ENCODE measurements at places on chromosomes 12 and 14.

DNA sequence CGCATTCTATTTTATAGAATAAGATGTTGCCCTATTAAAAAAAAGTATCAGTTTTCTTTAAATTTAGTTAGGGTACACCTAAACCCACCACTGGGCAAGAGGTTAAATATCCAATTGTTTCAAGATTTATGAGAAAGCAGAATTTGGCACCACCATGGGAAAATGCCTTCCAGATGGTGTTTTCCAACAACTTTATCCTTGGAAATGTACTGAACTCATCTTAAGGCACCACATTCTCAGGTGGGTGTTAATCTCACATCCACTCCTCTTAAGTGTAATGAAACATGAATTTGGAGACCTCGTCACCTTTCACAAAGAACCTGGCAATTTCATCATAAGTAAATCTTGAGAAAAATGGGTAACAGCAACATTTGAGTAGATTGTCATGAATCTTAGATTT is 13.1 kb downstream of the CBX5 start:
- no peak for DNase-seq
- H3K27me3 ChIP-seq = no peaks in the 10 kb centered on the region
- H3K27ac ChIP-seq = no peak overlapping the region
- H3K4me3 ChIP-seq = no peak overlapping the region
- no peaks in the 10 kb centered on the region for H3K4me1 ChIP-seq

DNA sequence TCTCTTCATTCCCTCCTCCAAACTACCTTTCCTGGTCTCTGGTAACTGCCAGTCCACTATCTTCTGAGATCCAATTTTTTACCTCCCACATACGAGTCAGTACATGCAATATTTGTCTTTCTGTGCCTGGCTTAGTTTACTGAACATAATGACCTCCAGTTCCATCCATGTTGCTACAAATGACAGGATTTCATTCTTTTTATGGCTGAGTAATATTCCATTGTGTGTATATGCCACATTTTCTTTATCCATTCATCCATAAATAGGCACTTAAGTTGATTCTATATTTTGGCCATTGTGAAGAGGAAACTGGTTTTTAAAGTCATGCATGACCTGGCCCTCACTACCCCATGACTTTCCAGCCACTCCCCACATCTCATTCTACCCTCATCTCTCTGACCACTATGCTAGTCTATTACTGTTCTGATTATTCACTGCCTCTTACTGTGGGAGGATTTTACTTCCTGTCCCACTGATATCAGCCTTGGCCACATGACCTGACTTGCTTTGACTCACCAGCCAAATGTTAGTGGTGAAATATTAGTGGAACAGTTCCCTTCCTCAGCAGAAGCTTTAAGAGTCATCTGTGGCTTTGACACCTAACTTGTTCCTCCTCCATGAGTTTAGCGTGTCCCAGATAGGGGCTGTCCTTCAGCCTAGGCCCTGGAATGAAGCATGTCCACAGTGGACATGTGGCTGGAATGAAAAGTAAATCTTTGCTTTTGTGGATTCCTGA is 52.2 kb downstream of the GOLGA5 start:
- H3K36me3 ChIP-seq = no peaks in the 10 kb centered on the region
- H3K27me3 ChIP-seq = no peaks in the 10 kb centered on the region
- no peak overlapping the region for H3K27ac ChIP-seq
- no peak for DNase-seq
- no peak overlapping the region for H3K4me3 ChIP-seq

- no peaks in the 10 kb centered on the region for H3K36me3 ChIP-seq
- H3K27ac ChIP-seq = no peak overlapping the region
- no peak for DNase-seq
- H3K4me3 ChIP-seq = no peak overlapping the region
- peaks cover 17% of the 10 kb centered on the region for H3K4me1 ChIP-seq
- no peaks in the 10 kb centered on the region for H3K27me3 ChIP-seq
These were observed 64.1 kb downstream of the ZNF641 start for GRCh38 chr12:48286665-48287064.

GRCh38 chr14:69091006-69091405 is 61.9 kb downstream of the DCAF5 start:
- H3K27ac ChIP-seq = no peak overlapping the region
- peaks cover 36% of the 10 kb centered on the region for H3K36me3 ChIP-seq
- no peaks in the 10 kb centered on the region for H3K4me1 ChIP-seq
- DNase-seq = no peak
- H3K27me3 ChIP-seq = no peaks in the 10 kb centered on the region
- no peak overlapping the region for H3K4me3 ChIP-seq

- no peak for DNase-seq
- peaks cover 12% of the 10 kb centered on the region for H3K36me3 ChIP-seq
- no peak overlapping the region for H3K4me3 ChIP-seq
These were observed 17.1 kb downstream of the TMBIM4 start for GRCh38 chr12:66152732-66153131.

DNA sequence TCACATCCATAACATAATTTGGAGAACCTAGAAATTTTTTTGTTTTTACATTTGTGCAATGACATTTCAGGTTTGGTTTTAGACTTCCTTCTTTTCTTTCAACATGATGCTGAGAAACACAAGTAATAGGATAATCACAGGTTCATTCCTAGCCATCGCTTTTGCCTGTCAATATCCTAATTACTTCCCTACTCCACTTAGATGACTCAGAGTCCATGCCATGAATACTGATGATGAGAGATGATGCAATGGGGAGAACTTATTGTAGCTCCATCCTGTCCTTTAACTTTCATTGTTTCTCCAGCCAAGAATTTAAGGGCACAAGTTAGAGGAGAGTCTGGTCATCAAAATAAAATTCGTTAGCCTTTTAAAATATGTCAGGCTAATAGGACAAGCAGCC is 101.3 kb downstream of the PTPRO start:
- H3K36me3 ChIP-seq = no peaks in the 10 kb centered on the region
- no peak overlapping the region for H3K4me3 ChIP-seq
- DNase-seq = no peak

DNA sequence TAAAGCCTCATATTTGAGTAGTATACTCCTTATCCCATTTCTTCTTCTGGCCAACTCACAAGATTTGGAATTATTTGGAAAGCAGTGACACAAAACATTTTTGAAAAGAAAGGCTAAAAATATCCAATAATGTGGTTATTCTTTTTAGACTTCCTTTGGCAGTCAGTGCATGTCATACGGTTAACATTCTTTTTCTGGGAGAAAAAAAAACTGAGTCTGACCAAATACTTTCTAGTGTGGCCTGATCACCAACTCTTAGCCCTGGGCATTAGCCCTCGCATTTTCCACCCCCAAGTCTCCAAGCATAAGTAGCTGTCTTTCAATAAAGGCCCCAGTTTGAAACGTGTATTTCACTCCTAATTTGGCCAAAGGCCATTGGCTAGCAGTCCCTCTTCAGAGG is 5.9 kb downstream of the RASSF3 start:
- no peak for DNase-seq
- H3K4me3 ChIP-seq = no peak overlapping the region
- no peak overlapping the region for H3K27ac ChIP-seq

DNA sequence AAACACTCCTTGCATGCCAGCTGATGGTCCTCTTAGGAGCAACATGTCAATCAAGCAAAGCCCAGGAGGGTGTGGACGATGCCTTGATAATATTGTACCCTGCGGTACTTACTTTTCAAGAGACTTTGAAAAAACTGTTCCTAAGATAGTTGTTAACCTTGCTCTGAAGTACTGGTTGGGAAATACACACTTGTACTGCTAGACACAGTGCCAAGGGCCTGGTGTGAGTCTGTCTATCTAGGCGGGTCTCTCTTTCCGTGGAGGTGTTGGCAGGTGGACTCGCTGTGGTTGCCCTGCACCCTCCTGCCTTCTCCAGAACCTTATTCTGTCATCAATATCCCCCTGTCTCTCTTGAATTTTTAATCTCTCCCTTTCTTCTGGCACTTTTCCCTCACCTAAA is 189.4 kb downstream of the NRXN3 start:
- H3K27ac ChIP-seq = no peak overlapping the region
- no peaks in the 10 kb centered on the region for H3K36me3 ChIP-seq
- H3K4me1 ChIP-seq = no peaks in the 10 kb centered on the region
- DNase-seq = no peak

GRCh38 chr12:2138871-2139308 is 86.1 kb downstream of the CACNA1C start:
- no peak overlapping the region for H3K4me3 ChIP-seq
- H3K4me1 ChIP-seq = no peaks in the 10 kb centered on the region
- DNase-seq = no peak

DNA sequence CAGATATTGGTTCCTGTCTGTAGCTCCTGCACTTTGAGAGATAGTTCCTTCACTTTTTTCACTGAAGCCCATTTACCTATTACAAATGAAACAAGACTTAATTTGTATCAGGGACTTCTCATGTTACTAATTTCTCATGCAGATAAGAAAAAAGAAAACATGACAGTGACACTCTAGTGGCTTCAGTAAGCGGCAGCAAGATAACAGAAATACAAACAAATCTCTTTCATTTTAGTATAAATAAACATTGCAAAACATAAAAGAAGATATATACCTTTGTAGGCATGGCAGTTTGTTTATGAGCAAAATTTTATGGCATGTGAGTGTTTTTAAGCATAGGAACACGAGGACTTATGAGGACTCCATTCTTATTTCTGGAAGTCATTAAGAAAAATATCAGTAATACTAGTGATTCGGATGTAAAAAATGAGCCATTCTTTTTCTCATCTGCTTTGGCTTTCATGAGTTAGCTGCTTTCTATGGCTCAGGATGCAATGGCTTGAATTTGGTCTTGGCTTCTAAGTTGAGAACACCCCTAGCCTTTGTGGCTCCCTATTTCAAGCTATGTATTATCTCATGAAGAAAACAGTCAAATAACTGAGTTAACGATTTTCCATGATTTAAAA is 310.1 kb upstream of the RGS6 start:
- H3K27ac ChIP-seq = no peak overlapping the region
- no peak for DNase-seq
- no peak overlapping the region for H3K4me3 ChIP-seq
- H3K4me1 ChIP-seq = no peaks in the 10 kb centered on the region
